ENCODE measurements at places on chromosomes 1 and 21.

GRCh38 chr1:91742848-91743292, 143.1 kb downstream of the TGFBR3 start:
- DNase-seq = no peak

GRCh38 chr1:173014160-173014559, 36.6 kb downstream of the TNFSF18 start:
- no peak for DNase-seq

DNA sequence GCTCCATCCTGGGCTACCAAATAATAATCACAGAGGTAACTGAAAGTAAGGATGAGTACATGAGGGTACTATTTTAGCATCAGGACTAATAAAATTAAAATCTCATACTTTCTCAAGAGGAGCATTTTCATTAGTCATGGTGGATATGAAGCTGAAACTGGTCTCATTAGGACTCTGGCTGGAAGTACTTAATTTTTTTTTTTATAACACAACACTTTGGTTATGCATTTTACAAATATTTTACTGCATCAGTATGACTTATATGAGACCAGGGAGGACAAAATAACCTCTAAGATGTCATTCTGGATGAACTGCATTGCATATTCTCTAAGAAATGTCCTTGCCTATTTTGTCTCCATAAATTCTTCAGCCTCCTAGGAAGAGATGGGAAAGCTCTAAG, 290.9 kb downstream of the HLX start:
- no peak for DNase-seq

DNA sequence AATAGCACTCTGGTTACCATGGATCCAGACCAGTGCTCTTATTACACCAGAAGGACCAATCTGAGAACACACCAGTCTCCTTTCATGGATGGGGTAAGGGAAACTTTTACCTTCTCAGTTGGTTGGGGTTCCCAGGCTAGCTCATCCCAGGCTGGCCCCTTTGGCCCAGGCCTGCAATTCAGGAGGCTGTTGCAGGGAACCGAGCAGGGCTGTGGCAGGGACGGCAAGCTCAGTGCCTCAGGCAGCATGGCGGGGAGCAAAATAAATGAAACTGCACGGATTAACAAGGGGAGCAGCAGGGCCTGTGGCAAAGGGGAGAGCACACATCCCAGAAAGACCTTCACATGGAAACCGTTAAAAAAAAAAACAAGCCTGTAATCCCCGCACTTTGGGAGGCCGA, 57.0 kb downstream of the DMRTB1 start:
- DNase-seq = no peak

DNA sequence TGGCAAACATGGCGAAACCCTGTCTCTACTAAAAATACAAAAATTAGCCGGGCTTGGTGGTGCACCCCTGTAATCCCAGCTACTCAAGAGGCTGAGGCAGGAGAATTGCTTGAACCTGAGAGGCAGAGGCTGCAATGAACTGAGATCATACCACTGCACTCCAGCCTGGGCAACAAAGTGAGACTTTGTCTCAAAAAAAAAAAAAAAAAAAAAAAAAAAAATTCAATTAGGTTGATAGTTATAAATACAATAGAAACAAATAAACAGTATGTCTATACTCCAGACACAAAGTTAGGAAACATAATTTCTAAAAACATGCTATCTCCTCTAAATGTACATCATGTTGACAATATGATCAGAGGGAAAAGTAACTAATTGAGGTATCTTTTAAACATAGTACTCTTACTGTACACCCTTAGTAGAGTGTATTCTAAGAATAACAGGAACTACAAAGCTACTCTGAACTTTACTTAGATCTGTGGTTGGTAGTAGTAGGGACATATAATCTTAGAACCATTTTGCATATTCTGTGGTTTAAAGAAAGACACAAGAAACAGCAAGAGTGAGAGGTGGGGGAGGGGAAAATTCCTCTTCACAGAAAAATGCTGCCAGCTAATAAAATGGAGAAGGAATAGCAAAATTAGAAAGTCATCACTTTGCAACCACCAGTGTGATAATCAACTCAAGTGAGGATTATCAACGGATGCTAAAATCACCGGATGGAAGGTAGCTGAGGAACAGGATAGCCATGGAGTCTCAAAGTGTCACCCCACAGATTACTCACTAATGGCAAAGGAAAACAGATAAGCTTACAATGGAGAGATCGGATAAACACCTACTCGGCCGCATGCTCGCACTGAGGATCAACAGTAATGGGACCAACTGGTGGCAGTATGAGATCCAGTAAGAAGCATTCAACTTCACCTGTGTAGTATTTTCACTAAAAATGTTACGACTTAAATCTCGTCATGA, 35.0 kb downstream of the MTOR start:
- no peak for DNase-seq

- no peak for DNase-seq
Observed at GRCh38 chr1:85943945-85944344, 212.6 kb downstream of the COL24A1 start.

DNA sequence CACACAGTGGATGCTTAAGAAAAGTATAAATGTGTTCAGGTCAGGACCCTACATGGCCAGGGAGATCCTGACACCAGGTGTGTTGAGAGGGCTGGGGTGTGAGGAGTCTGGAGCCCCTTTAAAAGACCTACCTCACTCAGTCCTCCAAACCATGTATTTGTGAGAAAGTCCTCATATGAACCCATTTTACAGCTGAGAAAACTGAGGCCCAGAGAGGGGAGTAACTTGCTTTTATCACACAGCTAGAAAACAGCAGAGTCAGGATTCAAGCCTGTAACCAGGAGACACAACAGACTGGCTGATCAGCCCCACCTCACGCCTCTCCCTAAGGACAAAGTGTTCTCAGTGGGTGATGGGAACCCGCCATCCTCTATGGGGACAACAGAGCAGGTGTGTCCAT, 706.7 kb downstream of the PTPRU start:
- DNase-seq = no peak

DNA sequence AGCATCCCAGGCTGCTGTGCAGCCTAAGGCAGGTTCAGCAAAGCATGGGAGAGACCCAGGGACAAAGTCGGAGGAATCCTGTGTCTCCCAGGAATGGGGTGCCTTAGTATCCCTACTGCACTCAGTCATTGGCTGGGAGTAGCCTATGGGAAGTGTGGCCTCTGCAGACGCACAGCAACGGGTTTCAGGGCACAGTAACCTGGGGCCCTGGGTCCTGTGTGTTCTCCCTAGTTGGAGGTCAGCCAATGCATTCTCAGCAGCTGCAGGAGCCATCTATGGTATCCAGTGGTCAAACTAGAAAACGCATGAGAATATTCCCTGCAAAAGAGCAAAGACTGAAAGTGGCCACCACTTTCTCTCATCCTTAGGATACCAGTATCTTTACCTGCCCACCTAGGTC, 13.7 kb upstream of the C1orf21 start:
- no peak for DNase-seq
